ENCODE measurements at places on chromosomes 4 and X.

DNA sequence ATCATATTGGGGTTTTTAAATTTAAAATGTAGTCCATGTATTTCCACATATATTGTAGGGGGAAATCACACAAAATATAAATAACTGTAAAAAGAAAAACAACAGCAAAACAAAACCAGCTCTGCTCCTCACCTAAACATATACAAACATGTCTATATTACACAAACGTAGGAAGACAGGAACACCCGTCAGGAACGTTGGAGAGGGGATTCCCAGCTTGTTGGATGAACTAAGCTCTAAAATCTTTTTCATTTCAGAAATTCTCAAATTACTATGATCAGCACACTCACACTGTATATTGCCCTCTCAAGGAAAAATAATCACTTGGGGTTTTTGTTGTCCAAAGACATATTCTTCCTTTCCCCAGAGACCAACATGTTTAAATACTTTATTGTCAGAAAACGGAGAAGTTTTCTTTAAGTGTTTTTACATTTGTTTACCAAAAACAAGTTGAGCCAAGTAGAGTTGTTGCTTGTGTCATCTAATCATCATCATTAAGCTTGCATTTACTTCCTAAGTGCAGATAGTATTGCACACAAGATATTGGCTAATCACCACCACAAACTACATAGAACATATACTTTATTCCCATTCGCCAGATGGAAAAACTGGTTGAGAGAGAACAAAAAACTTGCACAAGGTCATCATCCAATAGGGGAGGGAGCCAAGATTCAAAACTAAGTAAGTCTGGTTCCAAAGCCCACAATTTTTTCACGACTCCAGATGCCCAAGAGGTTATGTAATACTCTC, 2.4 kb upstream of the TLR10 start:
- no peak for DNase-seq

DNA sequence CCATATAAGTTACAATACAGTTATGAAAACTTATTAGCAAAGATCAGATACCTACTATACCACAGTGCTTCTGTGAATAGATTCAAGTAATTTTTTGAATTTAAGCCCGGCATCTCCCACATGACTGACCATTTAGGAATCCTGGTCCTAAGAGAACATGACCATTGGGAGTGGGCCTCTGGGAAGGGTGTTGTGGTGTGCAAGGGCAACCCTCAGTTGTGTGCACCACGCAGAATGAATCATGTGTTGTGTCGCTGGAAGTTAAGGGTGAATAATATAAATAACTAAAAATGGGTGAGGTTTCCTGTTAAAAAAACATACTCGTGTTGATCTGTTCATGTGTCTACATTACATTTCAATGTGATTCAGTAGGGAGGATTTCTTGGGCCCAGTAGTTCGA, 15.5 kb downstream of the CPE start:
- no peak for DNase-seq

DNA sequence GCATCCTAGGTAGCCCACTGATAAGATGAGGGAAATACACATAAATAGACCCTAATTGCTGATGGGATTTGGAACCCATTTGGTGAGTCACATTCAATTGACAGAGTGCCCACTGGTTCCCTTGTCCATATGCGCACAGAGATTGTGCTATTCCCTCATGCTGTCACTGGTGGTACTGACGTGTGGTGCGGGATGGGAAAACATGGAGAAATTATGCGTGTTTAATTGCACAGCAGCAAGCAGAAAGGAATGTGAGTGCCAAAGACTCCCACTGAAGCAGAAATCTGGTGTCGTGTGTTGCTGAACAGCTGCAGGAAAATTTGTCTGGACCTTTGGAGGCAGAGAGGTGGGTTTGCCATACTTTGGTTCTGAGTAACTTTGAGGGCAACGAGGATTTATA, 92.2 kb downstream of the NHSL2 start:
- no peak for DNase-seq

GRCh38 chrX:11212741-11213140, 80.5 kb upstream of the AMELX start:
- no peak for DNase-seq

DNA sequence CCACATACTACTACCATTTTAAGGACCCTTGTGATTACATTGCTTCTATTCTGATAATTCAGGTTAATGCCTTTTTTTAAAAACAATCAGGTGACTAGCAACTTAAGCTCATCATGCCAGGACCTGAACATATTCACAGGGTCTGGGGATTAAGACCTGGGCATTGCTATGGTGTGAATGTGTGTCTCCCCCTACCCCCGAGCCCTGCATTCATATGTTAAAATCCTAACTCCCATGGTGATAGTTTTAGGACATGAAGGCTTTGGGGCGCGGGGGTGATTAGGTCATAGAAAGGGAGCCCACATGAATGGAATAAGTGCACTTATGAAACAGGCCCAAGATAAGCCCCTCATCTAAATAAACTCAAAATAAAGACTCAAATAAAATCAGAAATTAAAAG, 734.4 kb upstream of the PABPC4L start:
- DNase-seq = no peak

DNA sequence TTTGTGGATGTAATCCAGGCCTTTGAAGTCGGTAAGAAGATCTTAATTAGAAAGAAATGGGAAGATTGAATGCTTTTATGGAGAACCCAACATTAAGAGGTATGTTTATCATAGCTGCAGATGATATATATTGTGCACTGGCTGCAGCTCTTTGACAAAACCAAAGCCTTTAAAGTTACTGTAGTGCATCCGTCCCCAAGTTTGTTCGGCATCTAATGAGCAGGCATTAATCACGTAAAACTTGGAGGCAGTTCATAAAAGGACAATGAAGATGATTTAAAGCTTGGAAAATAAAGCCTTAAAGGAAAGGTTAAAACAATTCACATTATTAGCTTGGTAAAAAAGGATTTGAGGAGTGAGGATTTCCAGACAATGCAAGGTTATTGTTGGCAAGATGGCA, 150.8 kb upstream of the ARX start:
- DNase-seq = no peak

DNA sequence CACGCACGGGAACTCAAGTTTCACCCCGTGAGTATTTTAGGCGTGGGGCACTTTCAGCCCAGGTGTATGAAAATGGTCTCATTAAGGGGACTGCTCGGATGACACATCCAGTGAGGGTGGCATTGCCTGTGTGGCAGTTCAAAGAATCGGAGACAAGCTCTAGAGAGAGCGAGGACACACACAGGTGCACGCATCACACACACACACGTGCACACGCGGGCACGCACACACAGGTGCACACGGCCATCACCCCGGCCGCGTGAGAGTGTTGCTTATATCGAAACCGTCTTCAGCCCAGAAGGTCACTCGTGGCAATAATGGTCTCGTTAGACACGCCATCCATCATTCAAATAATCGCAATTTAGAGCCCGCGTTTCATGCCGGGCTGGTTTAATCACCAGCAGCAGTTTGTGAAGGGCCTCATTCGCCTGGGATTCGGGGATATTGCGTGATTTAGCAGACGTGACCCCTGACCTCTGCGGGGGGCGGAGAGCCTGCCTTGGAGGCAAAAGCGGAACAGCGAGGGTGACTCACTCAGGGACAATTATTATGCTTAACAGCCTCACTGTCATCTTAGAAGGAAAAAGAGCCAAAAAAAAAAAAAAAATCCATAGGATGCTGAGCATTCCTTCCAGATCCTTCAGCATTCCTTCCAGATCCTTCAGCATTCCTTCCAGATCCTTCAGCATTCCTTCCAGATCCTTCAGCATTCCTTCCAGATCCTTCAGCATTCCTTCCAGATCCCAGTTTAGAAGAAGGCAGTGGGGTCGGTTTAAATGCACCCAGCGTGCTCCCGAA, 89.4 kb upstream of the PPP2R3B start:
- DNase-seq = no peak

GRCh38 chr4:94843216-94843615, 85.5 kb downstream of the BMPR1B start:
- DNase-seq = no peak

DNA sequence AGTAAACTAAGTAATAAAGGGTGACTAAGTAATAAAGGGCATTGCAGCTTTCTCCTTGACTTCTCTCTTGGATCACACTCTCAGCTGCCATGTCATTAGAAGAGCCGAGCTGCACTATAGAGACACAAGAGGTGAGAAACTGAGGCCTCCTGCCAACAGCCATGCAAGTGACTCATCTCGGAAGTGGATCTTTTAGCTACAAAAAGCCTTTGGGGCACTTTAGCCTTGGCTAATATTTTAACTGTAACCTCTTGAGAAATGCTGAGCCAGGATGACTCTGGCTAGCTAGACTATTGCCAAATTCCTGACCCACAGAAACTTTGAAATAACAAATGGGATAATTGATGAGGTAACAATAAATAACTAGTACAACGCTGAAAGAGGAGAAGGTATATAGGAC, 1.5 kb upstream of the NEIL3 start:
- no peak for DNase-seq

DNA sequence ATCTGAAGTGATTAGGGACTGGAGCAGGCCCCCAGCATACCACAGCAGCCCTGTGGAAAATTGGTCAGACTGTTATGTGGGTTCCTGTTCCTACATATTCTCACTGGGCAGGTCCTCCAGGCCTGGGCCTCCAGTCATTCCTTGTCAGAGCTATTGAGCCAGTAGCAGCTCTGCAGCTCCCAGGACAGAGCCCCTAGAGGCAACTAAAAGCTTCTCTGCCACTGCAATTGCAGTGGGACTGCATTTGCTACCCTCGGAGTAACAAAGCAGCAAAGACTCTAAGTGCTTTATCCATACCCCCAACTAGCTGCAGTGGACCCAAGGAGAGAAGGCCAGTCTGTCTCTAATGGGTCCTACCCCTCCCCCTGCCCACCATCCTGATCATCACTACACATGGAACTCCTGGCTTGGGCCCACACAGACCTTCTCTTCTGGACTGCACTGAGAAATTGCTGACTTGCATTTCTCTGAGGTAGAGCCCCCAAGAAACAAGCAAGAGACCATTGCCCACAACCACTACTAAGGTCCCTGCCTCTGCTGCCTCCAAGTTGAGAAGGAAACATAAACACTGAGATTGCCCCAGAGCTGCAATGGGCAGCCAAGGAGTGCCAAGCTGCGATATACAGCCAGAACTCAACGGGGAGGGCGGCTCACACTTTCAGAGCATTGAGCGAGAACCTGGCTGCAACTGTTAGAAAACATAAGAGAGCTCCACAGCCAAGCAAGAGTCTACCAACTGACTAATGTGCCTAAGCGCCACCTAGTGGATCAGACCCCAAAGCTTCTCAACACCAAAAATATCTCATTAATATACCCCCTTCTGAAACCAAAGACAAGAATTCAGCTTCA, 738.7 kb upstream of the NDST4 start:
- no peak for DNase-seq

GRCh38 chrX:54934058-54934457, 13.4 kb downstream of the TRO start:
- DNase-seq = no peak

DNA sequence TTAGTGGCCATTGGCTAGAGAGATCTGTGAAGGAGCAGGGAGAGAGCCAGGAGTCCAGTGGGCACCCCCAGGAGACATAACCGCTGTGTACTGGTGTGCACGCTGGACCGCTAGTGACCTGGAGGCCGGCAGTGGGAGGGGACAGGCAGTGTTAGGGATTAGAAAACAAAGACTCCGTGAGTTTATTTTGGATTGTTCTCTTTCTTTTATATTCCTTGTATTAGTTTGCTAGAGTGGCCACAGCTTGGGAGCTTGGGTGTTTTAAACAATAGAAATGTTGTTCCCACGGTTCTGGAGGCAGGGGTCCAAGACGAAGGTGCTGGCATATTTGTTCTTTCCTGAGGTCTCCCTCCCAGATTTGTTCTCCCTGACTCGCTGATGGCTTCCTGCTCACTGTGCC, 266.4 kb downstream of the RAPGEF2 start:
- no peak for DNase-seq

- DNase-seq = no peak
These were observed 244.1 kb downstream of the RAB28 start for GRCh38 chr4:13240066-13240465.

GRCh38 chr4:48255959-48256342, 13.7 kb downstream of the TEC start:
- DNase-seq = no peak

DNA sequence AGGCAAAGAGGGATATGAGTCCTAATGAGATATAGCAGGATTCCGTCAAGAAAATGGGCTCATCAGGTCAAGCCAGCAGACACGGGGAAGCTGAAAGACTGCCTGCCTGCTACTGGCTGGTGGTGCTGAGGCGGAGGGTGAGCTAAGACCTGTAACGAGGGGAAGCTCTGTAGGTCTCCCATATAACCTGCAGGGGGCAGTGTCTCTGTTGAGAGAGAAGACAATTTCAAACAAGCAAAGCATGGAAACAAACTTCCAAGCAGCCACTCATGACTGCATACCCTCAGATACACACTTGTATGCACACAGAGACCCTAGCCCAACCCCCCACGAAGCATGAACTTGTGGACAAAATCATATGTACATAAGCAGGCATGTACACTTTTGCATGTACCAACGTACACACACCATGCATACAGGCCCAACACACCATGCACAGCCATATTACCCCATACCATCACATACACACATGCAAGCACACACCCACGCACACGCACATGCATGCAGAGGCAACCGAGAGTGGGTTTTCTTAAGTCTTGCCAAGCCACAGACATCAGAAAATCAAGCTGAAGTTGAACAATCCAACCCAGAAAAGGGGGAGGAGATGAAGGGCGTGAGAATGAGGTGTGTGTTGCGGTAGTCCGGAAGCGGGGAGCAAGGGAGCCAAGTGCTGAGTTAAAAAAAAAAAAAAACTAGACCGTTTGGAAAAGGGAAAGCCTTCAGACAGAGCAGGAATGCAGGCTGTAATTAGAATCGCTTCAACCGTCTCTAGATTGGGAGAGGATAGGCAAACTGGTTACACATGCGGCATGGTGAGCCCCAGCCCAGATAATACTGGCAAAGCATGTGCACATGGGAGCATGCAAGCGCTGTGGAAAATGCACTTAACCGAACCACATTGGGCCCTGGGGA, 71.0 kb downstream of the PJA1 start:
- no peak for DNase-seq

DNA sequence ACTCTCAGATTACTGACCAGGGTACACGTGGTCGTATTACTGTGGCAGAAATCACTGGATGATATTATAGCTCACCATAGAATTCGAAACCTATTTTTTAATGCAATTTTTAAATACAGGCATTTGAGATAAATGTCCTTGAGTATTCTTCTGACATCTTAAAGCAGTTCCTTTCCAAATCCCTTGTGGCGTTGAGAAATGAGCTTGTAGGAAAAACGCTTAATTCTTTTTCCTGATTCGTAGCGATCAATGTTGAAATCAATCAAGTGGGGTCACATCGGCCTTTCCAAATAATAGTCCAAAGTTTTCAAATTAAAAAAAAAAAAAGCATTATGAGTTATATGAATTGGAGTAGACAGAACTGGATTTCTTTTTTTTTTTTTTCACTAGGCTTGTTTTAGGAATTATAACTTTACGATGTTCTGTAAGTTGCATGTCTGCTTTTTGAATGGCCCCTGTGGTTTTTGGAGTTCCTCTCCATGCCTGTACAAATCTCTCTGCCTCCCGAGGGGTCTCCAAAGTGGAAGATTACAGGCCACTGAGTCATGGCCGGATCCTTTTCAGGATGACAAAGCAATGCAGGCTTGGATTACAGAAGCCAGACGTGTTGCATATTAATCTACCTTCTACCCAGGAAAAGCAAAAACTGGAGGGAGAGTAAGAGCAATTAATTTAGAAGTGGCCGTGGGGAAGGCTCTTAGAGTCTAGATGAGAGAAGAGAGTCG, 226.1 kb downstream of the SHOX start:
- no peak for DNase-seq

All from bone marrow (tissue), 2 donors.